ENCODE measurements at places on chromosomes 3 and 15. TPM values are rescaled to one million over a fixed set of nuclear protein-coding genes. Genes with fewer than 3 reads are reported as not detected.

TNFSF10 gene
- not detected for total RNA-seq

CERS3 gene
- total RNA-seq = not detected

GOLGA8T gene
- total RNA-seq = 1.3 TPM

NSMCE3 gene
- total RNA-seq = 14.7 TPM

KCNAB1 gene
- not detected for total RNA-seq
